ENCODE measurements at places on chromosomes 6 and 20.
A peak's percentile ranks its signal among the peaks of the same experiment; 100 is the strongest.

DNA sequence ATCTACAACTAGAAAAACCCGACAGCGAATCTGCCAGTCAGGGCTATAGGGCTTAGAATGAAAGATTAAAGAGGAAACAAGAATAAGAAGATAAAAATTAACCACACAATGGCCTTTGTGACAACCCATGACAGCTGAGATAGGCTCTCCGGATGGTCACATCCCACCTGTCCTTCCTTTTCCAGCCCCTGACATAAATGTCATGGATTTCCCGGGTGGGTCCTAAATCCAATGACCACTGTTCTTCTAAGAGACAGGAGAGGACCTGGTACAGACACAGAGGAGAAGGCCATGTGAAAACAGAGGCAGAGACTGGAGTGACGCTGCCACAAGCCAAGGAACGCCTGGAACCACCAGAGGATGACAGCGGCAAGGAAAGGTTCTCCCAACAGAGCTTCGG, 41.8 kb downstream of the ATXN1 start:
- DNase-seq = no peak

DNA sequence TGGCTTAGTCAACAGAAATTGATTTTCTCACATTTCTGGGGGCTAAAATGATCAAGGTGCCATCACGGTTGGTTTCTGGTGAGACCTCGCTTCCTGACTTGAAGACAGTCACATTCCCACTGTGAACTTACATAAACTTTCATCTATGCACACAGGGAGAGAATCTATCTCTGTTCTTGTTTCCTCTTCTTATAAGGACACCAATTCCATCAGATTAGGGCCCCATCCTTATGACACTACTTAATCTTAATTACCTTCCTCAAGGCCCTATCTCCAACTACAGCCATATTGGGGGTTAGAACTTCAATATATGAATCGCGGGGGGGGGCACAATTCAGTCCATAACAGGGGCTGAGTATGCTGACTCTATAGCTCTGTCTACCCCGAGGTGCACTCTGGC, 10.6 kb upstream of the SCGN start:
- no peak for DNase-seq

- no peak for DNase-seq
Measured at GRCh38 chr6:105272786-105273185, 93.0 kb upstream of the POPDC3 start.

DNA sequence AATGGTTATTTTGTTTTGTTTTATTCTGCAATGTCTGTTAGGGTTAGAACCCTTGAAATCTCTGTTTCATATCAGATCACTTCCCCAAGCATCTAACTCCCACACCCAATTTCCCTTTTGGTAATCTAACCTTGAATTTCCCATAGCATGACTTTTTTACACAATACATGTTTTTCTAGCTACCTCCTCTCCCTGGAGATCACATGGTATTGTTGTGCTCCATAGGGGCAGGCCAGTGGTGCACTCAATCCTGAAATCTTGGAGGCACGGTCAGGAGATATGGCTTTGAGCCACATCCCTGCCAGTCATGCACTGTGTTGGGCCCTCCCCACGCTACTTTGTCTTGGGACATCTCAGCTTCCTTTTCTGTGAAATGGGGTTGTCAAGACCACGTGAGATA, 36.7 kb upstream of the NNAT start:
- DNase-seq = no peak

GRCh38 chr6:118586746-118587485, 38.8 kb downstream of the PLN start:
- no peak for DNase-seq

DNA sequence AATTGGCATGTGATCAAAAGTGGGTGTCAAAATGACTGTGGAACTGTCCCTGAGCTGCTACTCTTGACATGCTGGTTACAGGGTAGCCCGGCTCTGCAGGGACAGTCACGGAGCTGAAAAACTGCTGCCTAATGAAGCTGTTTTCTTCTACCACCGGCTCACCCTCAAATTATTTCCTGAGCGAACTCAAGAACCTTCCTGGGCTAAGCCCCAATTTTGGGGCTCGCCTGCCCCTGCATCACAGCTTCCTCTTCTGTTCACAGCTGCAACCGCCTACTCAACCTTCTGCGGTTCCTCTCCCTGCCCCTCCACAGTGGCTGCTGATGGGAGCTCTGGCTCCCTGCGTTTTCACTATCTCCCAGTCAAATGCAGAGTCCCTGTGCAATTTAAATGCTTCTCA, 110.8 kb upstream of the MLN start:
- DNase-seq = peak; percentile 65

- DNase-seq = no peak
Measured at GRCh38 chr6:79374308-79374707, 139.8 kb upstream of the HMGN3 start.

DNA sequence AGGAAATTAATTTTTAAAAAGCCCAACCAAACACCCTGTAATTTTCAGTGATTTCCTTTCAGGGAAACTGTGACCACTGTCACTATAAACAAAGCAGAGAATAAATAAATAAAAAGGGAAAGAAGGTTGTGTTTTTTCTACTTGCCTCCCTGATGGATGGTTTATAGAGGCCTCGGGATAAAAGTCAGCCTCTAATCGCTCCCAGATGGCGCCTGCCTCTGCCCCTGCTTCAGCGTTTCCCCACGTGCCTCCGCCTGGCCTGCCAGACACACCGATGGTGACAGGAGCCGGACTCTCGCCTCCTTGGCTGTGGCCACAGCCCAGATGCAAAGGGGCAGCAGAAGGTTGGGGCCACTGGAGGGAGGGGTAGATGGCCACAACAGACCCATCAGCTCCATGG, 327.7 kb downstream of the CDC5L start:
- DNase-seq = no peak

DNA sequence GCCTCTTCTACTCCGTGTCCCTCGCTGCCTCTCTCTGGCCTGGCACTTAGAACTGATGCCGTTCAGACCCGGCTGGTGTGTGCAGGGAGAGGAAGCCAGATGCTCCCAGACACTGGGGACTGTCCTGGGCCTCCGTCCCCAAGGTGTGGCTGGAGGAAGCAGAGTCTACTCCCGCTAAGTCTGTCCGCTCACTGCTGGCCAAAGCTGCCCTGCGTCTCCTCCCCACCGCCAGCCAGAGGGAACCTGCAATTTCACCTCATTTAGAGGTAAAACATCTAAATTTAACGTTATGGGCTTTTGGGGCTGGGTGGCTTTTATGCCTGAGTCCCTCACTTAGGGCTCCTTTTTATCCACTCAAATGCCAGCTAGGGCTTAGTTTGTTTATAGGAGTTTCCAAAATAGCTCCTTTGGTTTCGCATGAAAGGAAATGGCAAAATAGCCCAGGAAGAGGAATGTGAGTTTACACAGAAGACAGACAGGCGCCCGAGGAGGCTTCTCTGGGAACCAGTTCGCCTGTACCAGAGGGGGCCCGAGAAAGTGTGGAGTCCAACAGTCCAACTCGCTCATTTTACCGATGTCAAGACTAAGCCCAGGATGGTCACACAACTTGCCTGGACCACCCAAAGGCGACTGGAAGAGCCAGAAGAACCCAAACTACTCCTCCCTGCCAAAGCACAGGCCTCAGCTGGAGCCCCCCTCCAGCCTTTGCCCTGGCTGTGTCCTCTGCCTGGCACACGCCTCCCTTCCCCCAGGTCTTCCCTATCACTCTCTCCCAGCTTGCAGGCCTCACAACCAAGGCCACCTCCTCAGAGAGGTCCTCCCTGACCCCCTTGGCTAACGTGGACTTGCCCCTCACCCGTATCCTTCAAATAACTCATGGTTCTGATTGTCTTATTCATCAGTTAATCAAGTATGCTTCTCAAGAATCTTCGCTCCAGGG, 54.5 kb downstream of the RIPOR3 start:
- DNase-seq = no peak

DNA sequence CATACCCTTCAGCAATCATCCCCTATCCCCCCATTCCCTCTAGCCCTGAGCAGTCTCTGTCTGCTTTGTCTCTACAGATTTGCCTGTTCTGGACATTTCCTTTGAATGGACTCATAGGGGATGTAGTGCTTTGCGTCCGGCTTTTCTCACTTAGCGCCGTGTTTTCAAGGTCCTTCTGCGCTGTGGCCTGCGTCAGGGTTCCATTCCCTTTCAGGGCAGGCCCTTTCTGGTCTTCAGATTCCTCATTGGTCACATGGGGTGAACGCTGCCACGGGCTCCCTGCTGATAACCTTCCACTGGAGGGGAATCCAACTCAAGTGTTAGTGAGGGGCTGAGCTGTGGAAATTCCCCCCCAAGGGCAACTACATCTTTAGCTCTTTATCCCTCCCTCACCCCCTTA, 36.4 kb upstream of the APCDD1L start:
- DNase-seq = no peak

DNA sequence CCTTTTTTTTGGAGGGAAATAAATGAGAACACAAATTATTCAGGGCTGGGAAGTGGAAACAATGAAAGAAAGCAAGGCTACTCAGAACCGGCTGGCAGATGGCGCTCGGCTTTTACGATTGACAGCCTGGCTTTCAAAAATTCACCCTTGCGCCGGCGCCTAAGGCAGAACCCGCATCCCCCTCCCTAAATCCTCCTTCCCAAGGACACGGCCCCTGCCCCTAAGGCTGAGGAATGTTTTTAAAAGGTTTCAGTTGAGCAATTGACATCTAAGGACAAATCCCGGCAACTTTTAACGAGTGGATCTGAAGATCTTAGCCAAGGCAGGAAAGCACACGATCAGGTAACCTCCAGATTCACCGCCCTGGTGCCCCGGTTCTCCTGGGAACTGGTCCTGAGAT, 16.3 kb downstream of the GNAS start:
- DNase-seq = no peak

- DNase-seq = no peak
Measured at GRCh38 chr20:61524951-61525666, 273.0 kb downstream of the CDH4 start.

DNA sequence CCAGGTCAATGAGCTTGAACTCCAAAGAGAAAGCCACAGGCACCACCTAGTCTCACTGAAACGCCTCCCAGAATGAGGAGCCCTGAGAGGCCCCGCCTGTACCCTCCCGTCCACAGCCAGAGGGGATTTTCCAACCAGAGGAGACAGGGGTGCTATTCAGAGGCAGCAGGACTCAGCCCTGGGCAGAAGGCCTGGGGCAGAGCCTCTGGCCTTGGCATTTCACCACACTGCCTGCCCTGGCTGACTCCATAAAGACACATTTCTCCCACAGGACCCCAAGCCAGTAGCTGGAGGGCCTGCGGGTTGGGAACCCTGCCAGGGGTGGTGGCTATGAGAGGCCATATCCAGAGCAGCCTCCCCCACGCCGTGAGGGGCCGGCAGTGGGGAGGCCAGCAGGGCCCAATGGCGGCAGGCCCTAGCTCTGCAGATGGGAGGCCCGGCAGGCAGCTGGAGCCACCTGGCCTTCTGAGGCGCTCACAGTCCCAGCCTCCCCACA, 159.3 kb downstream of the PREX1 start:
- no peak for DNase-seq

DNA sequence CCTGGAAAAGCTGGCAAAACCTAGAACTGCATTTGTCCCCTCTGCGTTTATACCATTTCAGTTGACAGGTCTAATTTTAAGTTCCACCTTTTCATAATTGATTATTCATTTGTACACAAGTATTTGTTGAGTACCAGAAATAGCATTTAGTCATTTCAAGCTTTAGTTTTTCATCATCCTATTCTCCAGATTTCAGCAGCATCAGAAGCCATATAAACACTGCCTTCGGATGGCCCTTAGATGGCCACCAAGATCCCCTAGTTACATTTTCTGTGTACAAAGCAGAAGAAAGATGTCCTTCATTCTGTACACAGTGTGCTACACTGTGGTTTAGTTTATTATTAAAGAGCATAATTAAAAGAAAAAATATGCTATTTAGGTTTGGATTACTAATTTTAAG, 131.4 kb downstream of the LAMA2 start:
- DNase-seq = no peak

GRCh38 chr20:53829255-53829723, 235.7 kb upstream of the ZNF217 start:
- no peak for DNase-seq

DNA sequence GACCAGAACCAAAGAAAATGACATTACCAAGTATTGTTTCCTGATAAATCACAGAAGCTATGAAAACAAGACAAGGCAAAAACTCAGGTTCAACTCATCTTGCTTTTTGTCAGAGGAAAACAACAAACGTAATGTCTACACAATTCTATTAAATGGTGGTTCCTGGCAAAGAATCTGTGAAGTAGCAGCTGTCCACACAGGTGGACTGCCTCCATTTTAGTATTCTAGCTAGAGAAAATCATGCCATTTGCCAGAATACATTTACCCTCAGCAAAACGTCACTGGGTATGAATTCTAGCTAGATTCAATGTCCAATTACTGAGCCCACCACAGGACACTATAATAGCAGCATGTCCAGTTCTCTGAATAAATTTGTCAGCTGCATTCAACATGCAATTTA, 125.4 kb downstream of the ADGRB3 start:
- DNase-seq = no peak

- no peak for DNase-seq
Measured at GRCh38 chr6:43965628-43966373, 161.5 kb downstream of the MRPL14 start.

DNA sequence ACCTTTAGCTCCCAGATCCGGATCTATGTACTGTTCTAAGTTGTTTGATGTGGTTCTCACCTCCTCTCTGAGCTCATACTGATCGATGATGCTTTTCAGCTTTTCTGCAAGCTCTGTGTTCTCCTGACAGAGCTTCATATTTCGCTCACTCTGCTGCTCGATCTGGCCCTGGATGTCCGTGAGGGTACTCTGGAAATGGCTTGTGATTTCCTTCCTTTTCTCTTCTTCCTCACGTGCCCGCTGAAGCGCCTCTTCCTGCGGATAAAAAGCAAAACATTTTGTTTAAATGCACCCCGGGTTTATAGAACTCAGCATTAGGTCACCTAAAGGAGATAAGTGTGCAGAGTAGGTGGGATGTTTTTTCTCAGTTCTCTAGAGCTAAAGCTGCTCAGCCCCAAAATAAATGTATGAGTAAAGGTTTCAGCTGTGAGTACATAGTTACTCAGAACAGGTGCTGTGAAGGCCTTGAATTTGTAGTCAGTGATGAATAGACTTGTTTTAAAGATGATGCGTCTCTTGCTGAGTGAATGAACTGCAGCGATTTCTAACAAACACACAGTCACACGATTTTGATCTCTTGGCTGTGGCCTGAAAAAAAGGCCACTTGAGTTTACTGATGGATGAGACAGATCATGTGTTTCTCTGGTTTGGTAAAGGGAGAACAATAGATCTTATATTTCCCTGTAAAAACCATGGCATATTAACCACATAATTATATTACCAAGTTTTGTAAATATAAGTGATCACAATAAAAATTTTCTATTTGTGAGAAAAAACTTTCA, 29.1 kb downstream of the TXLNB start:
- peak; percentile 53 for DNase-seq

- DNase-seq = no peak
Measured at GRCh38 chr6:21091411-21091810, 502.1 kb upstream of the SOX4 start.

- no peak for DNase-seq
Measured at GRCh38 chr6:140897349-140897748, 1235.4 kb upstream of the GJE1 start.

Measured in activated CD4-positive, alpha-beta memory T cell treated with anti-CD3 and anti-CD28 coated beads for 36 hours (primary cell).